ENCODE measurements at places on chromosomes 4 and X. TPM values are rescaled to one million over a fixed set of nuclear protein-coding genes. Genes with fewer than 3 reads are reported as not detected.
A peak's percentile ranks its signal among the peaks of the same experiment; 100 is the strongest.

Gene MAGEA4
- not detected for total RNA-seq

Gene IBSP
- total RNA-seq: not detected

- no peaks in the 10 kb centered on the region for H3K27me3 ChIP-seq
- no peaks in the 10 kb centered on the region for H3K36me3 ChIP-seq
- no peaks in the 10 kb centered on the region for H3K4me1 ChIP-seq
- no peak for DNase-seq
Observed at GRCh38 chrX:67520671-67521070, 23.1 kb upstream of the AR start.

DNA sequence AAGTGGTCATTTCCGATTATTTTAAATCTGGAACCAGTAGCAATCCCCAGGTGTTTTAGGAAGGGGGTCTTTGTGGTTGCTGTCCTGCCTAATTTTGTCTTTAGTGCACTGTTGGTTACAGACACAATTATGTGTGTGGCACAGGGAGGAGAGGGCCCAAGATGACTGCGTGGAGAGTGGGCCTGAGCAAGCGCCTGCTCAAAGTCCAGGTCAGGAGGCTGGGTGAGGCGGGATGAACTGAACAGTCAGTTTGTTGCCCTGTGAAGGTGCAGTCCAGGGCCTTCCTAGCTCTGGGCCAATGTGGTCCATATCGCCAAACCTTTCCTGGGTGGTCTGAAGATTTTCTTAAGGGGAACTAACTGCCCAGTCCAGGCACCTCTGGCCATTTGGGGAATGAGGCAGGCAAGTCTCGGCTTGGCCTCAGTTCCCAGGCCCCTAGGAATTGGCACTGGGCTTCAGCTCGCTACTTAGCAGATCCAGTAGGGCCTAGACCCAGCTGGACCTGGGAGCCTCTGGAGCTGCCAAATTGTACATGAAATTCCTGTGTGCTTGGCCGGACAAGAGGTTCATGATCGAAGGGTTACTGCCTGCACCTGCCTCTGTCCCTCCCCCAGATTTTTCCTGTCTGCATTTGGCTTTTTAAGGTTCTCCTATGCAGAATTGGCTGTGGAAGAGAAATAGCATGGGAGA is 47.6 kb downstream of the ANAPC4 start:
- DNase-seq: peak; percentile 53
- H3K4me3 ChIP-seq: no peak overlapping the region
- H3K27ac ChIP-seq: no peak overlapping the region
- peaks cover 21% of the 10 kb centered on the region for H3K4me1 ChIP-seq

GRCh38 chr4:70280567-70280966 is 38.2 kb downstream of the CSN3 start:
- no peak for DNase-seq
- H3K36me3 ChIP-seq: no peaks in the 10 kb centered on the region
- H3K4me1 ChIP-seq: no peaks in the 10 kb centered on the region

Measured in psoas muscle (tissue), 8 donors.